Stomach (tissue), 19 donors: ENCODE measurements at places on chromosomes 12 and 14. TPM values are rescaled to one million over a fixed set of nuclear protein-coding genes. Genes with fewer than 3 reads are reported as not detected.

GRCh38 chr12:39930101-39930500, 175.8 kb downstream of the SLC2A13 start:
- H3K4me3 ChIP-seq: no peak overlapping the region
- H3K4me1 ChIP-seq: peaks cover 8% of the 10 kb centered on the region
- no peak overlapping the region for H3K27ac ChIP-seq

DNA sequence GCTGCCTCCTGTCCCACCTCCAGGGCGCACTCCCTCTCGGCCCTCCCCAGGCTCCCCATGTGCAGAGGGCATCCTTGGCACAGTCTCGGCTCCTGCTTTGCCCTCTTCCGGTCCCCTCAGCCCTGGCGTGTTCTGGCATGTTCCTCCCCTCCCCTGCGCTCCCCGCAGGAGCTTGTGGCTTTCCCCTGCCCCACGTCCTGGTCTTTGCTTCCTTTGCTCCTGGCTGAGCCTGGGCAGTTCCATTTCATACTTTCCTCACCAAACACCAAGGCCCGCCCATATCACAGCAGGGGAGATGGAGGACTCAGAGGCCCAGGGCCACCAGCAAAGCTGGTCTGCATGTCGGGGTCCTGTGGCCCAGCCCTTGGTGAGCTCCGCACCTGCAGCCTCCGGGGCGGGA, 56.0 kb downstream of the FBRSL1 start:
- H3K4me3 ChIP-seq: no peak overlapping the region
- no peak overlapping the region for H3K27ac ChIP-seq
- H3K36me3 ChIP-seq: peaks cover 49% of the 10 kb centered on the region
- no peaks in the 10 kb centered on the region for H3K27me3 ChIP-seq

DNA sequence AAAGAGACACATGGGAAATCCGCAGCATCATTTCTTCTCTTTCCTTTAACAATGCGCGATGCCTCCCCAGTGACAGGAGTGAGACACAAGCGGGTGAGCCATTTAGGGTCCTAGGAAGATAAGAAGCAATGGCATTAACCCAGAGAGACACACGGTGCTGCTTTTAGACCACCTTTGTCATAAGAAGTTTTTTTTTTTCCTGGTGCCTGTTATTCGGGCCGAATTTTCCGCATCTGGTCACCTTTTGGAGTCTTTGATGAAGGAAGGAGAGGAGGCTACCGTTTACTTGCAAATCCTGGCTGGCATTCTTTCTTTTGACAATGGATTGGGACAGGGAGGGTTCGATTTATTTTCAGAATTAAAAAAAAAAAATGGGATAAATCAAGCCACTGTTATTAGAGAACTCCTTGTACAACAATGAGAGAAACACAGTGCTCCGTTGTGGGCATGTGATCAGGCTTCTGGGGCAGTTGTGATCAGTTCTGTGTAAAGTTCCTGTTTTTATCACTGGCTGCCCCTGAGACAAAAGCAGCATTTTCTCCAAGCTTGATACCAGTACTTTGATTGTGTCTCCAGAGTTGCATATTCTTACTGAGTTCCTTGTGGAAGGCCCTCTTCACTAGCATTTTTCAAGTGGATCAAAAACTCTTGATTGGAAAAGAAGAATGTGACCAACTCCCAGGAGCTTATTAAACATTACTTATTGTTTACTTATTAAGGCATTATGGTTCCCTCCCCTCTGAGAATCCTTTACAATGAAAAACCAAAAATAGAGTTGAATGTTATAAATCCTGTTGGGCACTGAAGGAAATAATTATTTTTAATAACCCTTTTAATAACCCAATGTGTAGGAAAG, 1.1 kb downstream of the DIP2B start:
- H3K4me1 ChIP-seq: peaks cover 58% of the 10 kb centered on the region
- H3K36me3 ChIP-seq: no peaks in the 10 kb centered on the region
- peak overlapping the region; percentile 81 for H3K4me3 ChIP-seq
- no peak for DNase-seq
- no peaks in the 10 kb centered on the region for H3K27me3 ChIP-seq

GRCh38 chr14:23481979-23482822, 12.7 kb downstream of the NGDN start:
- peaks cover 5% of the 10 kb centered on the region for H3K4me1 ChIP-seq
- DNase-seq: no peak
- peaks cover 84% of the 10 kb centered on the region for H3K36me3 ChIP-seq
- no peak overlapping the region for H3K4me3 ChIP-seq
- H3K27me3 ChIP-seq: no peaks in the 10 kb centered on the region

GRCh38 chr12:114265036-114265435, 140.9 kb downstream of the TBX5 start:
- H3K4me3 ChIP-seq: no peak overlapping the region
- no peak overlapping the region for H3K27ac ChIP-seq
- no peaks in the 10 kb centered on the region for H3K27me3 ChIP-seq

DNA sequence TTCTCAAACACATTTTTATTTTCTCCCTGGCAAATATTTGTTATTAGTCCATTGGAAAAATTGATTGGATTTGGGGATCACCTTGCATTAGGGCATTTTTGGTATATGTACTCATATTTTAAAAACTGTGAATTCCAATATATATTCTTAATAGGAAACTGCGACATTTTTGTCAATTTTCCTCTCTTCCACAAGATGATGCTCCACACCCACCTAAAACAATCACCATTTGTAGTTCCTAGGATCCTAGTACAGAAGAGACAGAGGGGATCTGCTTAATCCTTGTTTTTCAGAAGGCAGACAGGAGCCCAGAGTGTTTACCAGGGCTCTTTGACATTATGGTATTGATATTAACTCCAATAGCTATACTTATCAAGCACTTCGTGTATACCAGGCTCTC, 22.8 kb upstream of the OASL start:
- H3K27me3 ChIP-seq: no peaks in the 10 kb centered on the region
- DNase-seq: no peak
- no peak overlapping the region for H3K27ac ChIP-seq
- no peaks in the 10 kb centered on the region for H3K4me1 ChIP-seq
- H3K36me3 ChIP-seq: no peaks in the 10 kb centered on the region

DNA sequence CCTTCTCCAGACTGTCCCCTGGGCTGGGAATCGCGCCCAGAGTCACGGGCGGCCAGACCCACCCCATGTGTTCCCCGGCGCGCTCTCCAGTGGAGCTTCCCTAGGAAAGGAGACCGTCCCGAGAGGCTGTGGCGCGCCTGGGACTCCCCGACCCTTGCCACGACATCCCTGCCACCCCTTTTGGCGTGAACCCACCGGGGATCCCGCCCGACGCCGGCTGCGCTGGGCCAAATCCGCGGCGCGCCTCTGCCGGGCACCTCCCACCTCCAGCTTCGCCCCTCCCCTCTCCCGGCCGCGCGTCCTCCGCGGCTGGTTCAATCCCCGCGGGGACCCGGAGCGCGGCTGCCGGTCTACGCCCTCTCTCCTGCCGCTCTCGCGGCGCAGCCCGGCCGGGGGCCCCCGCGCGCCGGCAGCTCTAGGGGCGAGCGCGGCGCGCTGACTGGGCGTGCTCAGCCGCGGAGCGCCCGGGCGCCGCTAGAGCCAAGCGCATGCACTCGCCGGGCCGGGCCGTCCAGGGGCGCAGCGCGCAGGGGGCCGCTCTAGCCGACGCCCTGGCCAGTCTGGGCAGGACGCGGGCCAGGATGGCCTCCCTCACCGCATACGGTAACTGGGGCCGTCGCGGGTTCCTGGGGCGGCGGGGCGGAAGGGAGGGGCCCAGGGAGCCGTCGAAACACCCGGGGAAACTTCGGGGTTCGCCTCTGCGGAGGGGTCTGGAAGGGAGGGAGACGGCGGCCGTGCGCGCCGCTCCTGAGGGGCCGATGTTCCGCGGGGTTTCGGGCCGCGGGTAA, 77.4 kb upstream of the ANO4 start:
- peaks cover 18% of the 10 kb centered on the region for H3K4me1 ChIP-seq
- H3K27ac ChIP-seq: no peak overlapping the region
- H3K36me3 ChIP-seq: no peaks in the 10 kb centered on the region
- no peak for DNase-seq
- peaks cover 35% of the 10 kb centered on the region for H3K27me3 ChIP-seq

DNA sequence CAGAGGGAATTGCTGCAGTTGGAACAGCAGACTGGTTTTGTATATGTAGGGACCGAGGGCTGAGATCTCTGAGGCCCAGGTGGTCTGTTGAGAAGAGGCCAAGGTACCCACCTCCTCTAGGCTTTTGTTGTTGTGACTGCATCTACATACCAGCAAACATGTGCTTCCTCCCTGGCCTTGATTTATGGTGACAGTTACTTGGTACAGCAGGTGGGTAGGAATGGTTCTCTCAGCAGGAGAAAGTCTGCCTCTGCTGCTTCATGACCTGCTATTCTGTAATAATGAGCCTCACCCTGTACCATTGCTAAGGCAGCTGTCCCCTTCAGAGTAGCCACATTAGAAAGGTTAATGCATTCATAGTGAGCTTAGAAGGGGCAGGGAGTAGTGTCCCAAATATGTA, 196.7 kb upstream of the PELI2 start:
- no peak for DNase-seq
- H3K27me3 ChIP-seq: no peaks in the 10 kb centered on the region
- H3K4me1 ChIP-seq: peaks cover 6% of the 10 kb centered on the region
- H3K36me3 ChIP-seq: no peaks in the 10 kb centered on the region
- no peak overlapping the region for H3K4me3 ChIP-seq

- H3K4me1 ChIP-seq: no peaks in the 10 kb centered on the region
- no peak overlapping the region for H3K4me3 ChIP-seq
- no peaks in the 10 kb centered on the region for H3K27me3 ChIP-seq
- no peak overlapping the region for H3K27ac ChIP-seq
- H3K36me3 ChIP-seq: no peaks in the 10 kb centered on the region
- no peak for DNase-seq
Observed at GRCh38 chr12:20493934-20494333, 125.6 kb downstream of the PDE3A start.

DNA sequence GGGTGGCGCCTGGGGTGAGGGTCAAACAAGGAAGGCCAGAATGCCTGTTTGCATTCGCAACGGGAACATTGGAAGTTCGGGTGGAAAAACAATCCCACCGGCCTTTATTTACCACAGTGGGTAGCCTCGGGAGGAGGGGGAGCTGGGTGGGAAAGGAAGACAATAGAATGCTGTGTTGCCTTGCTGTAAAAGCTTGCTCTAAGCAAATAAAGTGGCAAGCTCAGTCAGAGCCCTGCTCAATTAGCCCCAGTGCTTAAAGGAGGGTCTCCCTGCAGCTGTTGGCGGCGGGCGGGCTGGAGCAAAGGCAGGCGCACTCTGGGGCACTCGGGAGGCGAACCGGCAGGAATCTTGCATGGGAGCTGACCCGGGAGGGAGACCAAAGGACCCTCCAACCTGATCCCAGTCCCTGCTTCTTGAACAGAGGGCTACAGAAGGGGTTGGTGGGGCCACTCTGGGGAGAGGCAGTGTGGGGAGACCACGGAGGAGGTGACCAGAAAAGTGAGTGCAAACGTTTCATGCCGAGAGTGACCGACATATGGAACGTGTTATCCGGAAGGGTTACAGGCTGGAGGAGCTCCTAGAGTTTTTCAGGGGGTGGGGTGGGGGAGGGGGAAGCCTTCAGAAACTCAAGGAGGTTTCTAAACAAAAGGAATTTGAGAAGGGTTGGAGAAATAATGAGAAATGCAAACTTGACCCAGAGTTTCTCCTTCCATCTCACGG, 48.5 kb downstream of the NTF3 start:
- H3K27me3 ChIP-seq: no peaks in the 10 kb centered on the region
- no peaks in the 10 kb centered on the region for H3K4me1 ChIP-seq

- H3K36me3 ChIP-seq: no peaks in the 10 kb centered on the region
- DNase-seq: no peak
- H3K4me1 ChIP-seq: peaks cover 49% of the 10 kb centered on the region
- no peaks in the 10 kb centered on the region for H3K27me3 ChIP-seq
Observed at GRCh38 chr12:116135209-116135930, 142.1 kb downstream of the MED13L start.

- no peak for DNase-seq
- H3K4me3 ChIP-seq: no peak overlapping the region
- H3K36me3 ChIP-seq: peaks cover 3% of the 10 kb centered on the region
- H3K4me1 ChIP-seq: peaks cover 9% of the 10 kb centered on the region
- no peak overlapping the region for H3K27ac ChIP-seq
Observed at GRCh38 chr12:53193040-53193439, 12.3 kb upstream of the CSAD start.

DNA sequence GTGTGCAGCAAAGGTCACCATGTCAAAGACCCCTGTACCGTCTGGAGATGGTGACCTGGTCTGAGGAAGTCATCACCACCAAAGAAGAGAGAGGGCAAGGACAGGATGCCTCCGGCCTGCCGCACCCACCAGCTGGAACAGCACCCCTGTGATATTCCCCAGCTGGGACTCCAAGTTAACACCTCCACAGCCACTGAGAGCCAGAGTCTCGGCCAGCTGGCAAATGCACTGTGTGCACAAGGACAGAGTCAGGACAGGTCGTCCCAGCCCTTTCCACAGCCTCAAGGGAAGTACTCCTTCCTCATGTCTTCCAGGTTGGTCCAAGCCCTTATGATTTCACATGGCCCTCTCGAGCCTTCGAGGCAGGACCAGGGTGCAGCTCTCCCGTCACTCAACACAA, 19.3 kb upstream of the FKBP4 start:
- no peaks in the 10 kb centered on the region for H3K36me3 ChIP-seq
- H3K4me3 ChIP-seq: no peak overlapping the region
- H3K4me1 ChIP-seq: no peaks in the 10 kb centered on the region
- DNase-seq: no peak

- no peaks in the 10 kb centered on the region for H3K27me3 ChIP-seq
- H3K27ac ChIP-seq: no peak overlapping the region
- H3K4me3 ChIP-seq: no peak overlapping the region
- H3K36me3 ChIP-seq: no peaks in the 10 kb centered on the region
- H3K4me1 ChIP-seq: no peaks in the 10 kb centered on the region
- no peak for DNase-seq
Observed at GRCh38 chr12:34303091-34303870, 281.0 kb downstream of the ALG10 start.

DNA sequence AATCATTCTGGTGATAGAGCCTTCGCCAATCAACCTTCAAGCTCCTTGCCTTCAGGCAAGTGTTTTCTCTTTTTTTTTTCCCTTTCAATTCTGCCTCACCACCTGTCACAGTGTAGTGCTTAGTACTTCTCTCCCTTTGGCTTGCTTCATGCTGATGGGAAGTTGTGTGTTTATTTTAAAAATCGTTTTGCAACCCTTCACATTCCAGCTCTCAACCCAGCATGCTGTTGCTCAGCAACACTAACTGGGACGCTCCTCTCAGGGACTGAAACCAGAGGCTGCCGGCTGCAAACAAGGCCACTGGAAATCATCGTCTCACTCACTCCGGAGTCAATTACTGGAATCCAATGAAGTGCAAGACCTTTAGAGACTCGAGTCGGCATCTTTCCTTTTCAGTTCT, 342.7 kb downstream of the PRKD1 start:
- no peak overlapping the region for H3K4me3 ChIP-seq
- H3K4me1 ChIP-seq: peaks cover 7% of the 10 kb centered on the region
- H3K27me3 ChIP-seq: no peaks in the 10 kb centered on the region
- no peaks in the 10 kb centered on the region for H3K36me3 ChIP-seq
- H3K27ac ChIP-seq: no peak overlapping the region
- no peak for DNase-seq

GRCh38 chr14:25400607-25401206, 350.8 kb upstream of the STXBP6 start:
- H3K36me3 ChIP-seq: no peaks in the 10 kb centered on the region
- H3K4me1 ChIP-seq: no peaks in the 10 kb centered on the region
- peak; percentile 67 for DNase-seq
- no peak overlapping the region for H3K27ac ChIP-seq

- H3K4me1 ChIP-seq: no peaks in the 10 kb centered on the region
- no peaks in the 10 kb centered on the region for H3K36me3 ChIP-seq
- H3K27ac ChIP-seq: no peak overlapping the region
- H3K27me3 ChIP-seq: no peaks in the 10 kb centered on the region
- no peak overlapping the region for H3K4me3 ChIP-seq
Observed at GRCh38 chr12:64600164-64600561, 10.1 kb upstream of the RASSF3 start.

ENDOU gene
- total RNA-seq: not detected

PIWIL1 gene
- not detected for total RNA-seq

PRH2 gene
- total RNA-seq: not detected

GPR132 gene
- total RNA-seq: 1.7 TPM
